ENCODE measurements at places on chromosomes 1 and 21. TPM values are rescaled to one million over a fixed set of nuclear protein-coding genes. Genes with fewer than 3 reads are reported as not detected.

DNA sequence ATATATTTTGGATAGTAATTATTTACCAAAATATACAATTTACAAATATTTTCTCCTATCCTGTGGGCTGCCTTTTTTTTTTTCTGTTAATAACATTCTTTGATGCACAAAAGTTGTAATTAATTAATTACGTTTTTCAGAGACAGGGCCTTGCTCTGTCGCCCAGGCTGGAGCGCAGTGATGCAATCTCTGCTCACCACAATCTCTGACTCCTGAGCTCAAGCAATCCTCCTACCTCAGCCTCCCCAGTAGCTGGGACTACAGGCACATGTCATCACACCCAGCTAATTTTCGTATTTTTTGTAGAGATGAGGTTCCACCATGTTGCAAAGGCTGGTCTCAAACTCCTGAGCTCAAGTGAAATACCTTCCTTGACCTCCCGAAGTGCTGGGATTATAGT lies 21.3 kb upstream of the ZMYM4 start:
- DNase-seq, result no peak

SPATA21 gene
- total RNA-seq, result under 0.01 TPM

DNA sequence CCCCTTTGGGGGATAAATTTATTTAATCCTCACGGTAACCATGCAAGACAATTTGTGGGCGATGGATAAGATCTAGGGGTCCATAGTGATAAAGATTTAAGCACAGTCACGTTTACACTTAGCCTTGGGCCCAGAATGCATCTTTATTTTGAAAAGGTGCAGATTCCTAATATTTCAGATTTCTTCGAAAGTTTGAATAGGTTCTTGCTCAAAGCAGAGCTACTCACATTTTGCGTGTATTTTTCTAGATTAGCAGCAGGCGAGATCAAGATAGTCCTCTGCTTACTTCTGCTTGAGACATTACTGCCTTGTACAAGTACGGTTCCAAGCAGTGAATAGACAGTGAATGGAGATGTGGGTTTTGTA lies 647 bp downstream of the TSEN15 start:
- peak; percentile 13 for DNase-seq

- no peak for DNase-seq
These were observed 6.1 kb downstream of the AADACL4 start for GRCh38 chr1:12649971-12650421.

PNRC2 gene
- 157 TPM for total RNA-seq

DNA sequence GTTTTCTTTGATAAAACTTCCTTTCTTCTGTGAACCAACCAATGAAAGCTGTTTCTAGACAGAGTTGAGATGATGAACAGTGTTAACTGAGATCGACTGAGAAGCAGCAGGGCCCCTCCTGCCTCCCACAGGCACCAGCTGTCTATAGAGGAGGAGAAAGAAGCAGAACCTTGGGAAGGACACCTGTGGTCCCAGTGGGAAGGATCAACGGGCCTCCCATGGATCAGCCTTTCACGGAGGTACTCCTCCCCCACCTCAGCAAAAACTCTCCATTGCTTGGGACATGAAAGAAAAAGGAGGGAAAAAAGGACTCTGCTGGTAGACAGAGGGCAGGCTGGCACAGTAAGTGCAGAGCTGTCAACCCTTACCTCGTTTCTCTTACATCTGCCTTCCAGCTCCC lies 40.5 kb downstream of the PLPPR5 start:
- DNase-seq, result no peak

Data from dermis blood vessel endothelial cell (primary cell).